Liver (tissue), 10 donors: ENCODE measurements at places on chromosomes 2 and 18.

DNA sequence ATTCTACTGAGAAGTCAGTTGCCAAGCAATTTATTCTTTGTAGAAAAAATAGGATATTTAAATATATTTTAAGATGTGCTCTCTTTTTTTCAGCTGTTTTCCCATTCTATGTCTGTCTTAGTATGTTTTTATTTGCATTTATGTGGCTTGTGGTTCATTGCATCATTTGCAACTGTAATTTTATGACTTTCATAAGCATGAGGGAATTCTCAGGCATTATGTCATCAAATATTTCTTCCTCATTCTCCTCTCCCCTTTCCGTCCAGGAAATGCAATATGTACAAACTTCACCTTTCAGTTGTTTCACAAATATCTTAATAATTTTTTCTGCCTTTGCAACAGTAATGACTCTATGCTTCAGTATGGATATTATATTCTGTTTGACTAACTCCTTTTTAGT, 560.2 kb upstream of the LRATD1 start:
- no peak for DNase-seq

DNA sequence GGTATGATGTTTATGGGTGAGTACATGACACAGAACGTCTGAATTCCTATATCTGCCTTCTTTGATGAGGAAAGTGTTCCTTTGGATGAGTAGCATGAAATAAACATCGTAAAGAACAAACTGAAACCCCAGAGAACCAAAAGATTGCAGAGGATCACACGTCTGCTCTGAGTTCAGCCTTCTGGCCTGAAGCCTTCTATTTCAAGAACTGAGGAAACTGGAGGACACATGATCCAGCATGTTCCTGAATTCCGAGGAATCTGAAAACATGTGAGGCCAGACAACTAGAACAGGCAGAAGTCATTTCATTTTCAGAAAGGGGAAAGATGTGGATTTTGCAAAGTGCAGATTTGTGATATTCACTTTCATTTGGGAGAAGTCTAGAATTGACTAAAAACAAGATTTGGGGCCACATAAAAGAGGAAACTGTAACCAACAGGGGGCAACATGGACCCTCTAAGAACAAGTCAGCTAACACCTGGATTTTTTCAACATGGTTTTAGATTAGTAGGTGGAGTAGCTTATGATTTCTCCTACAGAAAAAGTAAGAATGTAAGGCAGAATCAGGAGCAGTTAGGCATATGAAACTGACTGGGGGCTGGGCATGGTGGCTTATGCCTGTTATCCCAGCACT, 8.3 kb downstream of the SULT6B1 start:
- no peak for DNase-seq

GRCh38 chr2:2056531-2056930, 274.5 kb downstream of the MYT1L start:
- DNase-seq, result no peak

DNA sequence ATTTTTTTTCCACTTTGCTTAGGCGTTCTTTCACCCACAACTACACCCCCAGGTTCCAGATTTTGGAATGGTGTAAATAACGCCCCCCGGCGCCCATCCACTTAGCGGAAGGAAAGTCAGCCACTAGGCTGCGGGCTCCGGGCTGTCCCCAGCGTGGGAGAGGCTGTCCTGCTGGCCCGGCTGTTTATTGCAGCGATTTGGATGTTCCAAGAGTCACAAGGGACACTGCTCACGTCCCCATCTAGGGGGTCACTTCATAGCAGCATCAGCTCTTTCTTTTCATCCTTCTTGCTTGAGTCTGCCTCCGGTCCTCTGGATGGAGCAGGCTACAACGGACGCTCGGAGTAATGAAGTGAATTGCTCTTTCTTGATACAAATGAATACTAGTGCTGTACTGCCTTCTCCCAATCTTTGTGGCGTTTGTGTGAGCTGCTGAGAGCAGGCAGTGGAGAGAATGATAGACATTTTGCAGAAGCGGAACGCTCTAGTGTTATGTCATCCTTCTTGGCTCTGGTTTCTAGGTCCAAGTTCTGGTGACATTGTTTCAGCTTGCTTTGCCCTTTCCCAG, 50.7 kb upstream of the PAIP2B start:
- DNase-seq, result peak; percentile 43

DNA sequence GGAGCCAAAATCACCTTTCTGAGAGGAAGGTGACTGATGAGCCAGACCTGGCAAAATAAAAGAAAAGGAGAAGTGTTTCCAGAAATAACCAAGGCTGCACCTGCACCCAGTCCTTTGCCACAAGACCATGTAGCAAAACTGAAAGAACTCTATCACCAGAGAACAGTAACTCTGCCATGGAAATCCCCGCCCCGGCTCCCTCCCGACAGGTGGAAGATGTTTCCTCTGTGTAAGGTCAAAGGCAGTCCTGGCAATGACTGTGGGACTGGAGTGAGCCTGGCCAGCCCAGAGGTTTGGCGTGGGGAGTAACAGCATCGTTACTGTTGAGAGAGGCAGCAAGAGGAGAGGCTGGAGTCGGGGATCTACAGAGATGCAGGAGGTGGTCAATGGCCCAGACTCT, 42.3 kb downstream of the SPRED2 start:
- DNase-seq, result no peak

- no peak for DNase-seq
Observed at GRCh38 chr2:42796427-42797248, 4.3 kb upstream of the HAAO start.

DNA sequence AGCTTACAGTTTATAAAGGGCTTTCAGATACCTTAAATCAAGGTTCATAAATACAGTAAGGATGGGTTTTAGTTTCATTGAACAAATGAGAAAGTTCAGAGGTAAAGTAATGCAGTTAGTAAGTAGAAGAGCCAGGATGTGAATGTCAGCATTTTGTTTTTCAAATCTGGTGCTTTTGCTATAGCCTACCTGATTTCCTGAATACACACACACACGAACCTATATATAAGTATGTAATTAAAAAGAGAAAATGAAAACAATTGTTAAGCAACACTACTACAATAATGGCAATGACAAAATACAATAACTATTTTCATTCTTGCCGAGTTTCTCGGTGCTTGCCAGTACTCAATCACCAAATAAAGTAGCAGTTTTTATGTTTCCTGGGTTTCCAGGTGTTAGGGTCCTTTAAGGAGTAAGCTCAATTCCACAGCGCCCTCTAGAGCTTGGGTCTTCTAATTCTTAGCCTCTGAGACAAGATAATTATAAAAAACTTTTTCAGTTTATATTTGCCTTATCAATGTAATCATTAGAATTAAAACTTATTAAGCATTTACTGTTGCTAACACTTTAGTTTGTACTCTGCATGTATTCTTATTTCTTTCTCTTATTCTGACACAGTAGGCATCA, 512.9 kb upstream of the ACVR2A start:
- no peak for DNase-seq

DNA sequence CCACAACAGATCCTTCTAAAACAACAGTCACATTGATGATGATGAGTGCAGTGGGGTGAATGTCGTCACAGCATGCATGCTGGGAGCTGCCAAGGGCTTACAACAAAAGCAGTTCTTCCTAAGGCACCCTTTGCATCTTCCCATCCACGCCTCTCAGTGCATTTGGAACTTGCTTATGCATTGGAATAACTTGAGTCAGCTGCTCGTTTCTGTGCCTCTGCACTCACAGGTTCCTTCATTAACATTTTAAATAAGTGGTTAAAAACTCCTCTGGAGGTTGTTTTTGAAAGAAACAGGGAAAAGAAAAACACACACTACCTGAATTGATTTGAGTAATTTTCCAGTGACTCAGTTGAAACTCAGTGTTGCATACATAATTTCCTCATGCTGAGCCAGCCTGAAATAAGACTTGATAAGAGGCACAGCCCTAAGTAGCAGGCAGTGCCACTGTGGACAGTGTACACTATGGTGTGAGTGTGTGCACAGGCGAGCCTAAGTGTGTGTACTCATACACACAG, 46.8 kb upstream of the TRIM43B start:
- no peak for DNase-seq

- DNase-seq, result no peak
Observed at GRCh38 chr18:62329691-62330454, 4.8 kb downstream of the TNFRSF11A start.

DNA sequence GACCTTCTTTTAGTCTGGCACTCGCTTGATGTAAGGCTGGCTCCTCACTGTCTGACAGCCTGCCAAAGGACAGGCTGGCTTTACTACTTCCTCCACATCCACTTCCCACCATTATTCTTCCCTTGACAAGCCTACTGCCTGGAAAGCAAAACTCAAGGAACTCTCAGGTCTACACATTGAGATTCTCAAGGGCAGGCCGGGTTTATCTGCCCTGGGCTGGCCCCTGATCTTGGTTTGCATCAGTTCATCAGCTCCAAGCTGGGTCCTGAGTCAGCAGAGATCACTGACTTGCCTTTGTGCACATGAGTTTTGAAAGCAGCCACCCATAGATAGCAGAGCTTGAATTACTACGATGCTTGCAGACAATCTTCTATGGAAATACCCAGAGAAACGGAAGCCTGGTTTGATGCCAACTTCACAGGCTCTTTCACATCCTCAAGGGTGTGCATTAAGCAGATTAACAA, 53.9 kb downstream of the KCTD18 start:
- DNase-seq, result no peak

- no peak for DNase-seq
Observed at GRCh38 chr2:82494739-82495138, 1964.3 kb downstream of the SUCLG1 start.

DNA sequence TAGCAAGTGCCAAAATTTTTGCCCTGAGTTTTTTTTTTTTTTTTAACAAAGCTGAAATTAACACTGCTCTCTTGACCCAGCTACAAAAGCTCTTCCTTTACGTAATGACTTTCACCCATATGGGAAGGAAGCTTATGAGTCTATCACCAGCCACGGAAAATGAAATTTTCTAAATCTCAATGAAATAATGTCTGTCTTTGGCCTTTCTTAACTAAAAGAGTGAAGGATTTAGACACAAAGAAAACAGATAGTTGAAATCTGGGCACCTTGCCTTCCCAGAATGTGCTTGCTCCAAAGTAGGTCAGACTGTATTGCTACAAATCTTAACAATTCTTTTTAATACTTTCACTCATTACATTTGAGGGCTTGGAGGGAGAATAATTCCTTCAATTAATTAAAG, 180.8 kb upstream of the MGAT5 start:
- DNase-seq, result no peak

DNA sequence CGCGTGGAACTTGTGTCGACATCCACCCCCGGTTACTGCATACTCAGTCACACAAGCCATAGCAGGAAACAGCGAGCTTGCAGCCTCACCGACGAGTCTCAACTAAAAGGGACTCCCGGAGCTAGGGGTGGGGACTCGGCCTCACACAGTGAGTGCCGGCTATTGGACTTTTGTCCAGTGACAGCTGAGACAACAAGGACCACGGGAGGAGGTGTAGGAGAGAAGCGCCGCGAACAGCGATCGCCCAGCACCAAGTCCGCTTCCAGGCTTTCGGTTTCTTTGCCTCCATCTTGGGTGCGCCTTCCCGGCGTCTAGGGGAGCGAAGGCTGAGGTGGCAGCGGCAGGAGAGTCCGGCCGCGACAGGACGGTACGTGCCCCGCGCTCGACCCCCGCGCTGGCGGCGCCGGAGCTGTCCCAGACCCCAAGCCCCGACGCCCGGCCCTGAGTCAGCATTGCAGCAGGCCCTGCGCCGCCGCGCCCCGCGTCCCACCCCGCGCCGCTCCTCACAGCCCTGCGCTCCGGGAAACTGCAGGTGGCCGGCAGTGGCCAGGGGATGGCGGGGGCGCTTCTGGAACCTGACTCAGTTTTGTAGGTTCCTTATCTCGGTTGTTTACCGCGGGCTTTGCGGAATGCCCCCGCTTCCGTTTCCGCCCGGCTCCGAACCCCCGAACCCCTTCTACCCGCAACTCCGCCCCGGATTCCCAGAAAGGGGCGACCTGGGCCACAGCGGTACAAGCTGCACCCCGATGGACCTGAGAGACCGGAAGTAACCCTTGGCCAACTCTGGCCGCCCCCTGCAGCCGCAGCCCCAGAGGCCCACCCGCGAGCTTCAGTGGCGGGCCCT, at the start of gene CFLAR:
CFLAR (plus strand) TSS at position 50 of the 844 bp plus-strand sequence. CDS start 13,702 bp downstream, outside the sequence.
- peak; percentile 81 for DNase-seq

- no peak for DNase-seq
Observed at GRCh38 chr2:120988051-120988699, 252.5 kb downstream of the GLI2 start.

DNA sequence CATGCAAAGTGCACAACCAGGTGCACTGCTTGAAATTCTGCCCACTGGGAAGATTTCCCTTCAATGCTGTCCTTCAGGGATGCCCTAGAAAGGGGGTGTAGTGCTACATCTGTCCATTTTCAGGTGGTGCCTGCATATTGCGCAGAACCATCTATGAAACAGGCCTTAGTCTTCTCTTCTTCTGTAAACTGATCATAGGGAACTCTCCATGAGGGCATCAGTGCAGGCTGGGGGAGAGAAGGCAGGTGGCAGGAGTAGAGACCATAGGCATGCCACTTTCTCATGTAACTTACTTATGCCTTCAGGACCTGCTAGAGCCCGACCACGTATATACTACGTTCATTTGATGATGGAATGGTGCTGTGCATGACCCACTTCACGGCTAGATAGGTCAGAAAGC, 912.1 kb downstream of the SLC4A3 start:
- DNase-seq, result no peak

DNA sequence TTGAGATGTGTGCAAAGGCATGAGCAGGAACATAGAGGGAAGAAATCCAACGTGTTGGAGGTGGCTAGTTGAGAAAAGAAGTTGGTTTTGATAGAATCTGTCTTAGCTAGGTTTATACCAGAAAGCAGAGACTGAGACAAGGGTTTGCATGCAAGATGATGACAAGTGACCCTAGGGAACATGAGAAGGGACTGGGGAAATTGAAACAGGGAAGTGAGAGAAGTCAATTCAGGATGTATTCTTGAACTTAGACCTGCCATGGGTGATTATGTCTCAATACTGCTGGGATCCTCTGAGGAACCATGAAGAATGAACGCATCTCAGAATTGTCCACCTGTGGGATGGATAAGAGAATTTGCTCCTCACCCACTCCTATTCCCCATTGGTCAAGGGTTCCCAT, 20.5 kb downstream of the IL36A start:
- DNase-seq, result no peak

GRCh38 chr2:207951734-207952470, 73.4 kb downstream of the PLEKHM3 start:
- no peak for DNase-seq

GRCh38 chr2:201930043-201930442, 103.6 kb upstream of the FZD7 start:
- no peak for DNase-seq

GRCh38 chr2:190974629-190975361, 39.2 kb downstream of the STAT1 start:
- no peak for DNase-seq

DNA sequence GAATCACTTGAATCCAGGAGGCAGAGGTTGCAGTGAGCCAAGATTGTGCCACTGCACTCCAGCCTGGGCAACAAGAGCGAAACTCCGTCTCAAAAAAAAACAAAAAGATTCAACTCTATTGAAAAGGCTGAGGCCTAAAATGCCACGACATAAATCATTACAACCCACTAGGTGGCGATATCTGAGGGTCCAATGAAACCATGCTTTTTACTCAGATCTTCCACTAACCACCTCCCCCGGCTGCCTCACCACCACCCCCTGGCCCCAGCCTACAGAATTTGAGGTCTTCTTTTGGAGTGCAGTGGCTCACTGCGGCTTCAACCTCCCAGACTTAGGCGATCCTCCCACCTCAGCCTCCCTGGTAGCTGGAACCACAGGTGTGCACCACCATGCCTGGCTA, 57.5 kb downstream of the AP1S3 start:
- DNase-seq, result no peak

GRCh38 chr2:204401114-204401513, 144.2 kb upstream of the PARD3B start:
- DNase-seq, result no peak
